ENCODE measurements at places on chromosomes 16 and 17.

DNA sequence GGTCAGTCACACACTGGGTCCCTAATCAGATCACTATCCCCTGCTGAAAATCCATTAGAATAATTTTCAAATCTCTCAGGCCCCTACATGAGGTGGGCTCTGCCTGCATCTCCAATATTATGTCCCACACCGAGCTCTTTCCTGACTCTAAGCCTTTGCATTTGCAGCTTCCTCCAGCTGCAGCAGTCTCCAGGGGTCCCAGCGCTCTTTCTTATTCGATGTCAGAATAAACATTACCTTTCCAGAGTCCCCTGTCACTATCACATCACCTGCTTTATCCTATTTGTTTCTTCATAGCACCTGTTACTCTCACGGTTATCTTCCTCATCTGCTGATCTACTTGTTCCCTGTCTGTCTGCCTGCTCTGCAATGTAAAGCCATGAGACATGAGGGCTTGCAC, 57.3 kb upstream of the MON1B start:
- DNase-seq = no peak

GRCh38 chr16:63461248-63461841, 1425.1 kb upstream of the CDH8 start:
- no peak for DNase-seq

GRCh38 chr17:47663912-47664623, 14.3 kb downstream of the KPNB1 start:
- DNase-seq = peak; percentile 40

DNA sequence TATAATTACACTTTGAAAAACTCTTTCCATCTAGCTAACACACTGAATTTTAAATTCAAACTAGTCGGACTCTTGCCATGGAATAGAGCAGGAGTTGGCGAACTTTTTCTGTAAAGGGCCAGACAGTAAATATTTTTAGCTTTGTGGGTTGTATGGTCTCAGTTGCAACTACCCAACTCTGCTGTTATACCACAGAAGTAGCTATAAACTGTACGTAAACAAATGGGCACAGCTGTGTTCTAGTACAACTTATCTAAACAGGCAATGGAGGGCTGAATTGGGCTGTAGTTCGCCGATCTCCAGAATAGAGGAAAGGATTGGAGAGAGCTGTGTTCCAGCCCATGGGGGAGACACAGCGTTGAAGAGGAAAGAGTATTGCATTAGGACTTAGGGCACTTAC, 8.7 kb downstream of the CNTROB start:
- DNase-seq = no peak

DNA sequence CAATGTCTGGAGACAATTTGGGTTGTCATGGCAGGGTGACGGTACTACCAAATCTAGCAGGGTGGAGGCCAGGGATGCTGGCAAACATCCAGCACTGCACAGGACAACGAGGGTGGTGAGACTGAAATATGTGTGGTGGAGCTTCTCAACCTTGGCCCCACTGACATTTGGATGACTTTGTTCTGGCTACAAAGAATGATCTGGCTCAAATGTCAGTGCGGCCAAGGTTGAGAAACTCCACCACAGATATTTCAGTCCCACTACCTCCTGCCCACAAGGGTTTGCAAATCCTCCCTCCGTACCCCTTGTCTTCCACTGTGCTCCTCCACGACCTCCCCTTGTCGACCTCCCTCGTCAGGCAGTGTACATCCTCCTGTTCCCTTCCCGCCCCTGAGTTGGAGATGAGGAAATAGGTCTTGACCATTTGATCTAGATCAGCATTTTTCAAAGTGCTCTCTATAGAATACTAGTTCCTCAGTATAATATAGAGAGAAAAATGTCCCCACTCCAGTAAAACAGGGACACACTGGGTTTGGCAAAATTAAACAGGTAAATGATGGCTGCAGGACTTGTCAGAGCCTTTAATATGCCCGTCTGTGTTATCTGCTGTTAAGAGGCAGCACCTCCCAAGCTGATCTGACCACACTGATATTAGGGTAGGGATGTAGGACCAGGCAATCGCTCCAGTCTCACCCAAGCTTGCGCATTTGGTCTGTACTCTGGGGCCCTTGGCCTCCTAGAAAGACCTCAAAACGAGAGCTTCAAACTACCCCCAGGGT, 6.8 kb downstream of the OSGIN1 start:
- DNase-seq = no peak

DNA sequence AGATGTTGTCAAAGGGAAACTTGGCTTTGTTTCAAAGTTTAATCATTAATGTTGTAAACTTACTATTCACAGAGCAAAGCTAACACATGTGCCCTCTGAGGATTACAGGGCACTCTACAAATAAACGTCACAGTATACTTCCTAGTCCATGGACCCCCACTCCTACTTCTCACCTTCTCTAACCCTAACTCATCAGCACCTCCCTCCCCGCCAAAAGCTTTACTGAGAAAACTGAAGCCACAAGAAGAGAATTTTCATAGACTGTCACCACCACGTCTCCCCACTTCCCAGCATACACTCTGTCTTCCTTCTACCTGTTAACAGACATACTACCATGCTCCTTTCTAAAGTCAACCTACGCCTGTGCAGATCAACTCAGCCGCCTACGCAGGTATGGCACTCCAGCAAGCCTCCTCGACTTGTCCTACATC, 29.0 kb downstream of the HELZ start:
- DNase-seq = no peak

DNA sequence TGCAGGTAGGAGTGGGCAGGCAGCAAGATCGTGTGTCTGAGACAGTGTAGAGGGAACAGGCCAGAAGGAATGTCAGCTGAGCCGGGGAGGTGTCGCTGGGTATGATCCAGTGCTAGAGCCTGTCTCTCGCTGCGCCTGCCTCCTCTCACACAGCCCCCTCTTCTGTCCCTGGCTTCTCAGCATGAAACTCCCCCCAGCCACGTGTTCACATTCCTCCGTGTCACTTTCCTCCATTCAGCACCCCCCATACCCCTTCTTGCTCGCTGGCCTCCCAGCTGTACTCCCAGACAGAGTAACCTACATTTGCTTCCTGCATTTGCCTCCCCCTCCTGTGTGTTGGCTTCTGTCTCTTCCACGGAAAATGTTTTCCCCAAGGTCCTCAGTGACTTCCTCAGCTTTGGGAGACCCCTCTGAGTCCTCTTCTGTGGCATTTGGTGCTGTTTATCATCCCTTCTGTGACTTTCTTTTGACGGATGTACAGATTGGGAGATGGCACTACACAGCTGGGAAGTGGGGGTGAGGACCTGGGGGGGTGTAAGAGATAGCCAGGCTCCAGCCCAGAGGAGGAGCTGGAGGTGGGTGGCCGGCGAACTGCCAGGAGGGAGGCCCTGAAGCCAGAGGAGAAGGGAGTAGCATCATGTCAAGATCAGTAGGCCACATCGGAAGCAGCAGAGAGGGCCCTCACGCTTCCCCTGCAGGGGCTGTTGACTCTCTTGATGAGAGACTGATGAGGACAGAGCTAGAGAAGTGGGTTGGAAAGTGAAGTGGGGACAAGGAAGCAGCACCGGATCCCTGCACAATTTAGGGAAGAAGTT, 19.2 kb downstream of the SGF29 start:
- no peak for DNase-seq

DNA sequence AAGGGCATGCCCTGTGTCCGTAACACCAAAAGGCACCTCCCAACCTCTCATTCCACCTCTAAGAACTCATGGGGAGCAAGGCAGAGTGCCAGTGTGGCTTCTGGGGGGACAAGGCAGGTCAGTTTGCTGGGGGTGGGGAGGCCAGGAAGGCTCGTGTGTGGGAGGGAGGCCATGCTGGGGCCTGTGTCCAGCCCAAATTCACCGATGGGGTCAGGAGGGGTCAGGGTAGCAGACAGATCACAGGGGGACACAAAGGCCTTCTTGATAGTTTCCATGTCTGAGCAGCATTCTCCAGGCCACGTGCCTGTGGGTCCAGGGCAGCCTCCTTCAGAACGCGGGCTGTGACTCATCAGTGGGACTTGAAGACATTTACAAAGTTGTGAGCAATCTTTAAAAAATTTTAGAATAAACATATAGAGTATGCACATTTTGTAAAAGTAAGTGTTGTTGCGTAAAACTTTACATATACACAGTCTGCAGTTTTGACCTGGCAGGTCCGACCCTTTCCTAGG, 20.9 kb downstream of the SPACA3 start:
- no peak for DNase-seq

GRCh38 chr17:51164911-51165679, 1.1 kb upstream of the NME2 start:
- no peak for DNase-seq

DNA sequence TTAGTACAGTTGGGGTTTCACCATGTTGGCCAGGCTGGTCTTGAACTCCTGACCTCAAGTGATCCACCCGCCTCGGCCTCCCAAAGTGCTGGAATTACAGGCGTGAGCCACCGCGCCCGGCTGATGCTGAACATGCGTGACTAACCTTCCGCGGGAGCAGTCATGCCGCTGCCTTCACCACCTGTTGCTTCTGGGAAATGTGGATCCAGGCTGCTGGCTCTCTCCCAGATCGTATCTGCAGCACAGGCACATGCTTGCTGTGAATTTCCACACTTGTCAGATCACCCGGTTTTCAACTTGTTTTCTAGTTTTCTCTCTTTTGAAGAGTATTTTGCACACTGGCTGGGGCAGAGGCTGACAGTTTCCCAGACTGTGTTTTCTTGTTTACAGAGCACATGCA, 97.9 kb downstream of the ADCY9 start:
- DNase-seq = no peak

DNA sequence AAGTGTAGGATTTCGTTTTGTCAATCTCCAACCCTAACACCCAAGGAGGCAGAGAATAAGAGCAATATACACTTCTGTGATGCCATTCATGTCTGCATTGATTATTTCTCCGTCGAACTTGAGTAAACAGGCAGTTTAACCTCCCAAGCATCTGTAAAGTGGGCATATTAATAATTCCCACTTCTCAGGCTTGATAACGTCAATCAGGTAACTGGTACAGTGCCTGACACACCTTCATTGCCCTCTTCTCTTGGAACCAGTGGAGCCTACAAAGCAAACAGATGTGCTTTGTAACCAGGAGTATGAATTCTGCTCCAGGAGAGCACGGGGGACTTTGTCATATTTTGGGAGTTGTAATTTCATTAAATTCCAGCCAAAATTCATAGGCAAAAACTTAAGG, 32.5 kb upstream of the PLCG2 start:
- no peak for DNase-seq

GRCh38 chr17:7846765-7847661, 7.9 kb upstream of the TMEM88 start:
- no peak for DNase-seq

- no peak for DNase-seq
Measured at GRCh38 chr17:14033166-14033565, 36.1 kb upstream of the COX10 start.

DNA sequence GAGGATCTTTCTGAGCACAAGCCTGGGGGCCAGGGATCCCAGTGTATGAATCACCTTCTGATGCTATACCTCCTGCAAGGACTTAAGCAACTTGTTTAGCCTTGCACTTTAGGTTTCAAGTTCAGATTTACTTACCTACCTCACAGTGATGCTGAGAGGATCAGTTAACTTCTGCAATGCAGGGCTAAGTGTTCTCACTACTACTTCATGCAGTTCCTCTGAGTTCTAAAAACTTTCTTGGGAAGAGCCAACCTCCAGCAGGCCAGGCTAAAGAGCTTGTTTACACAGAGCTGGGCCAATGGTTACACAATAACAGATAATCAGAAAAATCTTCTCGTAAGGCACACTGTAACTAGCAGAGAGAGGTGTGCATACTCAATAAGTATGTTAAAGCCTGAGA, 13.0 kb downstream of the VEZF1 start:
- DNase-seq = no peak

- DNase-seq = no peak
Measured at GRCh38 chr17:73987845-73988509, 215.5 kb upstream of the RPL38 start.

DNA sequence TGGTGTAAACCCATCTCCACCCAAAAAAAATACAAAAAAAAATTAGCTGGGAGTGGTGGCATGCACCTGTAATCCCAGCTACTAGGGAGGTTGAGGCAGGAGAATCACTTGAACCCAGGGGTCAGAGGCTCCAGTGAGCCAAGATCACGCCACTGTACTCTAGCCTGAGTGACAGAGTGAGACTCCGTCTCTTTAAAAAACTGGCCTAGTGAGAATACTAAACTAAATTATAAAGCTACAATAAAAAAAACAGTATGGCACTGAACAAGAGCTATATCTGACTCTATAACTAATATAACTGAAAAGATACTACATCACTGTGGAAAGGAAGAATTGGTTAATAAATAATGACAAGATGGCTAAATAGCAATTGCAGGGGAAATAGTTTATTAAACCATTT, 6.4 kb downstream of the SMURF2 start:
- DNase-seq = no peak

GRCh38 chr17:71821511-71821910, 299.3 kb upstream of the SOX9 start:
- DNase-seq = no peak

- DNase-seq = no peak
Measured at GRCh38 chr16:88004391-88004790, 53.2 kb downstream of the BANP start.

DNA sequence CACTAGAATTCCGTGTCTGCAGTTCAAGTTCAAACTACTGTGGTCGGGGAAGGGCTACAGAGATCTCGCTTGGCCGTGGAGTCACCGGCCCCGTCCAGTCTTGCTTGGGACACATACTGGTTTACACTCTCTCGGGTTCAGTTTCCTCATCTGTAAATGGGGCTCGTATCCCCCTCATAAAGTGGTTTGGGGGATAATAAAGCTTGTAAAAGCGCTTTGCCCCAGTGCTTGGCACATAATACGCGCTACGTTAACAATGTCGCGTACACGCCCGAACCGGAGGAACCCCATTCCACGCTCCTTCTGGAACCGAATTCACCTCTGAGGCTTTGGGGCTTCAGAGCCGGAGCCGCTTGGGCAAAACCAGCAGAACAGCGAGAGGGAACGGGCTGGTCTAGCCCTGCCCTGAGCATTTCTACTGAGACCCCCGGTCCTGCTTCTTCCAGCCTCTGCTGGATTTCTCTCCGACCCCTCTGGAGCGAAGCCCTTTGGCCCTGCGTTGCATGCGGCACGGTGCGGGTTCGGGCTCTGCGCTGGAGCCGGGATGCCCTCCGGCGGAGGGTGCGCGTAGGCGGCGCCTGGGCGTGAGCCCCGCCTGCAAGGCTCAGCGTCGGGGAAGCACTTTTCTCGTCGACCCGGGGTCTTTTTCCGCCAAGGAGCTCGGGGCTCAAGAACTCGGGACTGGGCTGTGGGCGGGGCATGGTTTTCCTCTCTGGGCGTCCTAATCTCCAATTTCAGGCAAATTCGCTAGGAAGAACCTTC, 26.1 kb upstream of the HOXB13 start:
- no peak for DNase-seq

GRCh38 chr17:61967729-61968128, 39.9 kb upstream of the INTS2 start:
- DNase-seq = no peak

DNA sequence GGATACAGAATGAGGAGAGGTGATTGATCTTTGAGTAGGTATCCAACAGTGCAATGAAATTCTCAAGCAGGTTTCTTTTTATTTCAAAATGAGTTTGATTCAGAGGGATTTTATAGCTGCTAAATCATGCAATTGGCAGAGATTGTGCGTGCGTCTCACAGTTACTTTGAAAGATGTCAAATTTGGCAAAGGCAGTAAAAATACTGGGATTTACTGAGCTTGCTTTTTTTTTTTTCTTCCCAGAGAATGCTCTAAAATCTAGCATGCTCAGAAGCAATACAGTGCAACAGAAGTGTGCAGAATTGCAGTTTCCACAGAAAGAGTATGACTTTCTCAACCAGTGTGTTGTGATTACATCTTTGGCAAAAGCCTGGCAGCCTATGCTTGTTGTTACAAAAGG, 410.7 kb upstream of the GOT2 start:
- DNase-seq = no peak

GRCh38 chr17:33948309-33948708, 306.8 kb upstream of the CCL2 start:
- DNase-seq = no peak

GRCh38 chr17:56269556-56270389, 116.5 kb downstream of the ANKFN1 start:
- DNase-seq = no peak

Measured in stimulated activated CD4-positive, alpha-beta T cell treated with anti-CD3 and anti-CD28 coated beads, Interleukin-4, amount 100 ng/mL, for 48 hours (primary cell).